Neural crest cell (in vitro differentiated cells): ENCODE measurements at places on chromosomes 5 and 9. TPM values are rescaled to one million over a fixed set of nuclear protein-coding genes. Genes with fewer than 3 reads are reported as not detected.

DNA sequence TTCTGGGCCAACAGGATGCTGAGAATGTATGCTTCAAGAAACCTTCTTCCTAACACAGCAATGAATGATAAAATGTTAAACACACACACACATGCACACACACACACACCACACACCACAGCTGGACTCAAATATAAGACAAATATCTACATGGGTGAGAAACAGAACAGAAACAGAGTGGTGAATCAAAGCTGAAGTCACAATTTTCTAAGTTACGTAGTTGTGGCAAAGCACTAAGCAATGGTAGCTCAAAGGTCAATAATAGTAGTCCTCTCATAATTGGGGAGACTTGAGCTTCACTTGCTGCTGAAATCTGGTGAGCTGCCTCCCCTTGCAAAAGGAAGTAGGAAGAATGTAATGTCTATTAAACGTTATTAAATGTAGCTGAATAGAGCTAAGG is 33.7 kb upstream of the ITGA1 start:
- no peak for DNase-seq

- no peak for DNase-seq
Measured at GRCh38 chr9:16312962-16313546, 557.4 kb downstream of the BNC2 start.

GRCh38 chr5:140767444-140767843 is 18.5 kb upstream of the PCDHA1 start:
- no peak for DNase-seq

GRCh38 chr9:78788101-78788500 is 491.2 kb downstream of the PSAT1 start:
- DNase-seq, result no peak

GRCh38 chr5:65762234-65762633 is 40.2 kb downstream of the NLN start:
- no peak for DNase-seq

- DNase-seq, result no peak
Measured at GRCh38 chr9:14908295-14909180, 1.7 kb downstream of the FREM1 start.

DNA sequence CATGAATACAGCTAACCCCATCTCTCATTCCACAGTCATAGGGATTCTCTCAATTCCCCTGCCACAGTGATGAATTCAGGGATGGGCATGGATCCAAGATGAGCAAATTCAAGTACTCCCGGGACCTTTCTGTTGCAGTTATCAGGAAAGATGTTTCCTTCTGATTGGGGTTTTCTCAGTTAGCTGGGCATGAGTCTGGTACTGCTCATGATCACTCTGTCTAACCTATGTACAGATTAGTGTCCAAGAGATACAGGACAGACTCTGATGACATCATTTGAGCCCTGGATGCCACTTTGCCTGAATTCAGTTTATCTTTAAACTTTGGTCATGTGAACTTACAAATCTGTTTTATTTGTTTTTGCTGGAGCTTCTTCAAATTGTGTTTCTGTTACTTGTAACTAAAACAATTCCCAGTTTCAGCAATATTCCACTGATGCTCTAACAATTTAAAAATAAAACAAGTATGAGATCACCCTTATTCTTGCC is 257.7 kb upstream of the KLF9 start:
- DNase-seq, result no peak

DNA sequence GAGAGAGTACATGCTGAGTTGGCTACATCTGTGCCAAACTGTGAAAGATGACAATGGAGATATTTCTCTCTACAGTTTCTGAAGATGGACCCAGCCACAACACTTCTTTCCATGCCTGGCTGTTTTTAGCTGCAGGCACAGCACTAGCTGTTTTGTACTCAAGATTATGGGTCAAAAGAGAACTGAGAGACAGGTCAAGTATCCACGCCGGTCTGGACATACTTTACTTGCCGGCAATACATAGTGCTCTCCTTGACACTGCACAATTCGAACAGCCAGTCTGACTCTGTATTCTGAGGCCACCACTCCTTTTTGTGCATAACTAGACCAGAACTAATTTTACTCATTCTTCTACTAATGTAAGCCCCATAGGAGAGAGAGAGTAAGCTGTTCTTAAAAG is 2.6 kb downstream of the PRLR start:
- no peak for DNase-seq

GRCh38 chr5:132663771-132664695 is 6.1 kb downstream of the IL13 start:
- no peak for DNase-seq

DNA sequence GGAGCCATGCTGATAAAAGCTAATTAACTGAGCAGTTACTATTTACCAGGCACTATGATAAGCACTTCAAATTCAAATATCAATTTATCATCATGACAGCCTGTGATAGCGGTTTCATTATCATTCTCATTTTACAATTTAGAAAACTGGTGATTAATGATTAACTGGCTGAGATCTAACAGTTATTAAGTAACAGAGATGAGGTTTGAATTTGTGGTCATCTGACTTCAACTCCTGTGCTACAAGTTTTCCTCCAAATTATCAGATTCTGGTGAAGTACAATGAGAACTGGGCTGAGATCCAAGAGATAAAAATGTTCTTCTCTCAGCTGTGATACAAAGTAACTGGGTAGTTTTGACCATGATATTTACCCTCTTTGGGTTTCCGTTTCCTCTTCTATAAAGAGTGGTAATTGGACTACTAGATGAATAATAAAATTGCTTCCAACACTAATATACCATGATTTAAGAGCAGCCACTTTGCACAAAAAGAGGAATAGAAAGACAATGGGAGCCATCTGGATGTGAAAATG is 74.5 kb upstream of the CCNG1 start:
- no peak for DNase-seq

DNA sequence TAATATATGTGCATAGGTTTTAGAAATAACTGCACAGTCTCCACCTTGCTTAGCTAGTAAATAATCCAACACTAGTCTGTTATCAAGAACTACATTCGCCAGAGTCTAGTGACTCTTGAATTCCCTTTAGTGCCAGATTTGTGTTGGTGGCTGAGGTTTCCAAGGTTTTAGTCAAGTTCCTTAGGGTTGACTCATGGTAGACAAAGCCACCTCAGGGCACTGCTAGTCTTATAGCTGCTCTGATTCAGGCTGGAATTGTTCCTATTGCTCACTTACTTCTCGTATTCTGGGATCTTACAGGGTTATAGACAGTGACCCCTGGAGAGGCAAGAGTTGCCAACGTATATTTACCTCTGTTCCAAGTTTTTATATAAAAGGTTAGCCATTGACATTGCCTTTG is 1369.8 kb upstream of the CDH9 start:
- DNase-seq, result no peak

DNA sequence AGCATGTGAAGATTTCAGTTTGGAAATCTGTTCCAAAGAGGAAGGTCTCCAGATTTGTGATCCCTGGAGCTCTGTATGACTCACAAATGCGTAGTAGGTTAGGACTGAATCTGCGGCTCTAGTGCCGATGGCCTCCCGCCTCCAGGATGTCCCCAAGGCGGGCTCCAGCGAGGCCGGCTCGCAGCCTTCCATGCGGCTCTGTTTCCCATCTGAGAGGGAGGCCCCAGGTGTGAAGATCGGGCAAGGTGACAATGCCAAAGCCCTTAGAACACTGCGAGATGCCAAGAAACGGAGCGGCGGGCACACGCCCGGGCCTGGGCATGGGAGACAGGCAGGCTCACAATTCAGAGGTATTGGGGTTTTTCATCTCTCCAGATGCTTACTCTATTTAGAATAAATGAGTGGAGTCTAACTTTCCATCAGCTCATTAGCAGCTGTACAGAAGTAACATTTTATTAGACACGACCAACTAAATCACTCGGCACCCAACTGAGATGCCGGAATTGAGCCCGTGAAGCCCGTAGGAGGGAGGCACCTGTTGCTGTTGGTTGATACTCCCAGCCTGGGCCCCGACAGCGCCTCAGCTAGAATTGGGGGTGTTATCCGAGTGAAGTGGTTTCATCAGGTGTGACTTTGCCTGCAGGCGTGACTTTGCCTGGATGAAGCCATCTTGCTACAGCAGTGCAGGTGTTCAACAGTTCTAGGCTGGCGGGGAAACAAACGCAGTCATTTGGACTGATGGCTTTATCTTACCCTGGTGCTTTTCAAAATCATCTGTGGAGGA is 7.4 kb upstream of the MRPS2 start:
- no peak for DNase-seq

- no peak for DNase-seq
Measured at GRCh38 chr9:138021251-138022056, 143.9 kb downstream of the CACNA1B start.

GRCh38 chr5:139740138-139740991 is 55.2 kb upstream of the PSD2 start:
- DNase-seq, result no peak

- DNase-seq, result no peak
Measured at GRCh38 chr5:40762705-40763104, 6.9 kb upstream of the TTC33 start.

DNA sequence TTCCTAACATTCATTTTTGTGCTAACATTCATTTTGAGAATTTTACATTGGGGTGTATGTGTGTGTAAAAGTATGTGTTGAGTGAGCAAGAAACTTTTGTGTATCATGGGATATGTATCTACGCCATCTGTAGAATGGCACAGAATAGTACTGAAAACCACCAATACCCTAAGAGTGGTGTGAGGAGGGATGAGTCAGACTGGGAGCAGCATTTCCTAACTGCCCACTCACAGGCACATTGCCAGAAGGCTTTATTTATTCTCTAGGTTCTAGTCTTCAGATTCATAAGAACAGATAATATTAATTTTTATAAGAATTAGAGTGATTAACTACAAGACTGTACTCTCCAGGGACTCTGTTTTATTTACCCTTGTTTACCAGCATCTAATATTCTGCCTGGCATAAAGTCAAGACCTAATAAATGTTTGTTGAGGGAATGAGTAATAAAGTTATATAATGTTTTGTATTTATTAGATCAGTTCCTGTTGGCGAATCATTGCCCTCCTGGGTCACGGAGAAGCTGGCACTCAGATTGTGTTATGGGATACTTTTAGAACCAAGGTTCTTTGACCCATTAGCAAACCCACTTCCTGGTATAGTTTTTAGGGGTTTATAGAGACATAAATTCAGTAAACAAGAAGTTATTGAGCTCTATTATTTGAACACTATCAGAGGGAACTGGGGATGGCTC is 159.1 kb upstream of the PPP2R2B start:
- DNase-seq, result no peak

DNA sequence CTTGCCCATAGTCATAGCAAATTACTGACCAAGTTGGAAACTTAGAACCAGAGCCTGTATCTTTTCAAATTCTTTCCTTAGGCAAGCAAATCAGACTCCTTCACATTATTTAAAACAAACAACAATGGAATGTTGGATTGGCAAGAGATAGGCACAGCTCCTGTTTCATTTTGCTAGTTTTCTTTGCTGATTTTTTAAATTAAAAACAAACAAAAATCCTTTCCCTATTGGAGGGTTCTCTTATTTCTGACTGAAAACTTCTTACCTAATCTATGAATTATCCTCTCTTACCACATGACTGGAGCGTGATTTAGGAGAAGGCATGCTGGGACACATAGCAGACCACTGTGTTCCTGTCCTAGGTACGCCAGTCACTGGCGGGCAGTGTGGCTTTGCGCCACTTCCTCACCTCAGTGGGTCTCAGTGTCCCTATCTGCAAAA is 63.0 kb downstream of the TTC39B start:
- no peak for DNase-seq

GRCh38 chr5:177132136-177133095 is 1.2 kb upstream of the NSD1 start:
- peak; percentile 34 for DNase-seq

DNA sequence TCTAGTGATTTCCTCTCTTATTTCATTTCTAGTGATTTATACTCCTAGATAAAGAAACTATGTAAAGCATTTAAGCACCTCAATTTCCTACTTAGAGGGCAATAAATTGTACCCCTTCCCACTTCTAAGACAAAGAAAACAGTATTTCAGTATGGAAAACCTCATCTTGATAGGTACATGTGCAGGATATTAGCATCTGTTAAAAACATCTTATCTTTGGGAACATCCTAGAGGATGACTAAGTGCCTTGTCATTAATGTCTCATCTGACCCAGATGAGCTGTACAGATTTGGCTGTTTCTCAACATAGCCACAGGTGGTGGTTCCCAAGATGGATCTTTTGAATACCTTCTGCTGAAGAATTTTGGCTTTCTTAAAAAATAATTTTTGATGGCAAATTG is 5.7 kb downstream of the MEGF10 start:
- DNase-seq, result no peak

GRCh38 chr5:32317041-32317440 is 4.3 kb upstream of the MTMR12 start:
- no peak for DNase-seq

GRCh38 chr5:158953929-158954534 is 145.7 kb downstream of the EBF1 start:
- no peak for DNase-seq

DNA sequence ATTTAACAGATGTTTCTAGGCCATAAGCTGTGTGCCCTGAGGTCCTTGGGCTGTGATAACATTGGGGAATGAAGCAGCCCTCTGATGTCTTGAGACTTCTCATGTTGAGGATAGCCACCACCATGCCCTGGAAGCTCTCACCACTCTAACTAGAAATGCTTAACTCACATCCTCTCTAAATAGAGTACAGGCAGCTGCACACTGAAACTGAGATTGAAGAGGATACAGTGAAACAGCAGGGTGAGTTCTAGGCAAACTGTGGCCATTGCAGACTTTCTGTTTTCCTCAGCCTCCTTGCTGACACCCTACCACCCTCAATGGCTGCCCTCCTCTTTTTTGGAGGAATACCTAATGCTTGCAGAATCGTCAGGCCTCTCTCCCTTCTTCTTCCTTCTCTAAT is 22.4 kb downstream of the UTP15 start:
- DNase-seq, result no peak

Gene GRXCR2
- not detected in 2 replicates for total RNA-seq

Gene ASS1
- total RNA-seq, result 4.0 and 4.5 TPM in 2 replicates

Gene HNRNPA0
- total RNA-seq, result 99.0 and 102 TPM in 2 replicates

Gene PAIP2
- total RNA-seq, result 103 and 104 TPM in 2 replicates

Gene N4BP3
- 1.3 and 1.4 TPM in 2 replicates for total RNA-seq

Gene PHYHD1
- total RNA-seq, result 3.9 and 5.0 TPM in 2 replicates

Gene GFPT2
- 11.1 and 12.5 TPM in 2 replicates for total RNA-seq

Gene DNM1
- total RNA-seq, result 84.0 and 87.2 TPM in 2 replicates

Gene NTRK2
- total RNA-seq, result 20.1 and 20.6 TPM in 2 replicates

Gene PCDHA1
- 0.07 TPM in 1 of 2 replicates, not detected in the other for total RNA-seq

Gene ANKRD31
- total RNA-seq, result 0.39 and 0.51 TPM in 2 replicates

Gene SAXO1
- 0.14 TPM in 1 of 2 replicates, not detected in the other for total RNA-seq

Gene PCDHGB4
- 4.2 and 5.3 TPM in 2 replicates for total RNA-seq

Gene SARDH
- 4.5 and 4.6 TPM in 2 replicates for total RNA-seq

Gene GADD45G
- 11.9 and 13.3 TPM in 2 replicates for total RNA-seq

Gene TAF11L10
- total RNA-seq, result not detected in 2 replicates
